ENCODE measurements at places on chromosomes 7 and 10.

DNA sequence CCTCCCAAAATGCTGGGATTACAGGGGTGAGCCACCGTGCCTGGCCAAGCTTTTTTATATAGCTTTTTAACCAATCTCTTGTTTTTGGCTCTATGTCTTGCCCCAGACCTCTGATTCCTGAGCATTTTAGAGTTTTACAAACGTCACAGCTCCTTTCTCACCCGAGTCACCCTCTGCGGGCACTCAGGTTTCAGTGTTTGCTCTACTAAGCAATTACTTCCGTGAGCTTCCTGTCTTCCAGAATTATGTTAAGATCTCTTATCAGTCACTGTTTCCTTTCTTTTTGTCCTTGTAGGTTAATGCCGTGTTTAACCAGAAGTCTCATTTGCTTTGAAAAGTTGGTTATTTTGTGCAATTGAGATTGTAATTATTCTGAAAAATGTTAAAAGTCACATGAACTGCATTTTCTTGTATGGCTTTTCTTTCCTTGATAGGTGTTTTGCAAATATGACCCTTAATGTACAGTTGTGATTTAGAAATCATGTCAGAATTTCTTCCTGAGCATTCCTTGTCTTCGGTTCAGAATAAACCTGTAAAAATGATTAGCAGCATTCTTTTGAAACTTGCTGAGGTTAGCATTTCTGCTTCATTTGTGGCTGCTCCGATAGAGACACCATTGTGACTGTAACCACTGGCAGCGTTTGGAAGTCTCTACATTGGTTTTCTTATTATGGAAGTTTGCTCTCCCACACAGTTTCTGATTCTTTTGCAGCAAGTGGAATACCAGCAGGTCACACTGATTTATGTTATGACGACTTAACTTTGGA lies 4.5 kb upstream of the HKDC1 start:
- no peak for DNase-seq

GRCh38 chr10:36380538-36380937 lies 738.4 kb upstream of the FZD8 start:
- DNase-seq: no peak

GRCh38 chr10:99917963-99918825 lies 91.6 kb downstream of the DNMBP start:
- no peak for DNase-seq

DNA sequence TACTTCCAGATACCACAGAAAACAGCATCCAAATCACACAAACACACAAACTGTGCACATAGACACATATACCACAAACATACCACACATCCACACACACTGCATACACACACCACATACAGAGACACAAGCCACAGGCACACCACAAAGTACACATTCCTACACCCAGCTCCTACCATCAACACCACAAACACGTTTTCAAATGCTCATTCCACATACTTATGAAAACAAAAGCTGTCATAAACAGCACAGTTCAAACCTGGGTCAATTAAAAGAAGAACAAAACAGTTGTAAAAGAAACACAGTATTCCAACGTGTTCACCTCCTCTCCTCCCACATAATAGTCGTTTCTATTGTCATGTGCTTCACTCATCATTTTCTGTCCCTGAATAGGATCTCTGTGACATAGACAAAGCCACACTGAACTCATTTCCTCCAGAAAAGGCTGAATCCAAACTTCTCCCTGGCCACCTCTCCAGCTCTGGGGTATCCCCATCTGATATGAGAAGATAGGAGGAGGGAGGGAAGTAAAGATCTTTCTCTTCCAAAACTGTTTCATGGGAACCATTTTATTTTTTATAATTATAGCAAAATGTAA lies 89.2 kb downstream of the CXCL12 start:
- peak; percentile 57 for DNase-seq

- DNase-seq: no peak
Observed at GRCh38 chr10:129038522-129038921, 428.5 kb upstream of the MGMT start.

DNA sequence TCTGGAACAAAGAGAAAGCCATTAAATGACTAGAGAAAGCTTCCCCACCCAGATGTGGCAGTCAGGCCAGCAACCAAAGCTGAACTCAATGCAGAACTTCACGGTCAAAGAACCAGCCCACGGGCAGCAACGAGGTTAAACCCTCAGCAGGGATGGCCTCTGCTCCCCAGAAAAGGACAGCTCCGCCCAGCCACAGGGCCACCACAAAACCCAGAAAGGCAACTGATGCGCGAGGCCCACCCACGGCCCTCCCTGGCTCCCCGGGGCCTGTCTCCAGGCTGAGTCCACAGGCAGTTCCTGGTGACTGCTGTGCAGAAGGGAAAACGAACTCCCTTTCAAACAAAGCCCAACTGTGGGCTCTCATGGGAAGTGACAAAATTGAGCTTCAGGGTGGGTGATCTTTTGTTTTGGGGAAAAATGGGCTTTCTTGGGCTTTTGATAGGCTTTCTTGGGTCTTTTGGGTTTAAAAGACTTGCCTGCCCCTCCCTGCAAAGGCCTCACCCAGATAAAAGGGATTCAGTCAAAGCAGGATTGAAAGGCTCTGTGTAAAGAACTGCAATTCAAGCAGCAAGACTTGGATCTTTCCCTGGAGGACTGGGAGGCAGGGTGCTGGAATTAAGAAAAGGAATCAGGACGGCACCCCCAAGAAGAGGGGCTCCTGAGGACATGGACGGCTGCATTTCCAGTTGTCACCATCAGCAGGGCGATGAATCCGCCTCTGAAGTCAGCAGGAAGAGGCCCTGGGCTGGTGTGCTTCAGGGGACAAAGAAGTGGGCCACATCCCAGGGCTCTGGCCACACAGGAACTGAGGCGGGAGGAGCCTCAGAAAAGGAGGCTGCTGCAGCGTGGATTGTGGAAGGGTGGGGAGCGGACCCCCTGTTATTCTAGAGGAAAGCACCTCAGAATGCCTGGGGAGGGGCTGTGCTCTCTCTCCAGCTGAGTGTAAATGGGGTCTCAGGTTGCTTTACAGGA lies 209.9 kb downstream of the USP6NL start:
- no peak for DNase-seq

DNA sequence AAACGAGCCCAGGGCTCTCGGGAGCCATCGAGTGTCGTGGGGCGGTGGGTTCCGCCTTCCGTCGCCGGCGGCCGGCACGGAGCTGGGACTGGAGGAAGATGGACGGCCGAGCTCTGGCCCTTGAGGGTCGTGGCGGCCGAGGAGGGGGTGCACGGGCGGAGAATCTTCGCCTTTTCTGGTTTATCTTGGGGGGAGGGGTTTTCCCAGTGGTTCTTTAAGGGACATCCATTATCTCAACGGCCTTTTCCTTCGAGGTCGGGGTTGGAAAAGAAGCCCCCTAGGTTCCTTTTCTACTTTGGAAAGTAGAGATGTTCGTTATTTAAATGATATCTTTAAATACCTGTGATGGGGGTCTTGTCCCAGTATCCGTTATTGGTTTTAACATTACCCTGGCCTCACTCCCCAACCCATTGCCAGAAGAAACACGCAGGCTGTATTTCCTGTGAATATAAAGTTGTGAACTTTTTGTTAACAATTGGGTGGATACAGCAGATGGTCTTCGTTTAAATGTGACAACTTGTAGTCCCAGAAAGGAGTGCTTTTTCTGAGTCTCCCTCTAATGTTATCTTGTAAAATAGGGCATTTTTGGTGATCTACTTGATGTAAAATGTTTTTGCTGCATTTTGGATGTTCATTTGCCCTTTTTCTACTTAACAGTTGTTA lies 765 bp downstream of the CCAR1 start:
- DNase-seq: peak; percentile 10

GRCh38 chr7:45078125-45078681 lies 10.6 kb downstream of the NACAD start:
- no peak for DNase-seq

- no peak for DNase-seq
Observed at GRCh38 chr7:85126383-85126782, 60.5 kb downstream of the SEMA3D start.

DNA sequence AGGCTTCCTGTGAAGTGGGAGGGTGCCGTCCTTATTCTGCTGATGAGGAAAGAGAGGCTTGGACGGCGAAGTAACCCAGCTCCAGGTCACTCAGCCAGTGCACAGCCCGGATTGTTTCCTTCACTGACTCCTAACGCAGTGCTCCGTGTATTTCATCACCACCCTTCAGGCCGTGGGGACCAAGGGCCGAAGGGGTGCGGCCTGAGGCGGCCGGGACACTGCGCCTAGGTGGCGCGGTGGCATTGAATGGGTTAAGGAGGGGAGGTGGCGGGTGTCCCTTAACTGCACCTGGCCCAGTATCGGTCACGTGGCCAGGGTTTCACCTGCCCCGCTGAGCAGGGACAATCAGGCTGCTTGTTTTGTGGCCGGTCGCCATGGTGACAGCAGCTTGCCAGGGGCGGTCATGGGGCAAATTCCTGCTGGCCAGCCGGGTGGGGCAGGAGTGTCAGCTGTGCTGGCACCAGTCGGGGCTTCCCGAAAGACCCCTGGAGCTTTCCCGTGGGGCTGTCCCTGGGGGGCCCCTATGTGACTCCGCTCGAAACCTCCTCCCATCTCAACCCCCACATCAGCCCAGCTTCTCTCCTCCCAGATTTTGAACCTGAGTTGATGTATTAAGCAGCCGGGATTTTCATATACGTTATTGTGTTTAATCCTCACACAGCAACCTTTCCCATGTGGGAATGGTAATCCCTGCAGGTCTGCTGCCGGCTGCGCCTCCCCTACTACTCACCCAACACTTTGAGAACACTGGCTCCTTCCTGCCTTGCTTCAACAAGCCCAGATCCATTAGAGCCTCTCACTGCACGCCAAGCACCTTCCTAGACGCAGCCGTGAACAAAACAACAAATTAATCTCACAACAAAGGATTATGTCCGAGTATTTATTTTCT lies 4.4 kb upstream of the ABHD11 start:
- no peak for DNase-seq

DNA sequence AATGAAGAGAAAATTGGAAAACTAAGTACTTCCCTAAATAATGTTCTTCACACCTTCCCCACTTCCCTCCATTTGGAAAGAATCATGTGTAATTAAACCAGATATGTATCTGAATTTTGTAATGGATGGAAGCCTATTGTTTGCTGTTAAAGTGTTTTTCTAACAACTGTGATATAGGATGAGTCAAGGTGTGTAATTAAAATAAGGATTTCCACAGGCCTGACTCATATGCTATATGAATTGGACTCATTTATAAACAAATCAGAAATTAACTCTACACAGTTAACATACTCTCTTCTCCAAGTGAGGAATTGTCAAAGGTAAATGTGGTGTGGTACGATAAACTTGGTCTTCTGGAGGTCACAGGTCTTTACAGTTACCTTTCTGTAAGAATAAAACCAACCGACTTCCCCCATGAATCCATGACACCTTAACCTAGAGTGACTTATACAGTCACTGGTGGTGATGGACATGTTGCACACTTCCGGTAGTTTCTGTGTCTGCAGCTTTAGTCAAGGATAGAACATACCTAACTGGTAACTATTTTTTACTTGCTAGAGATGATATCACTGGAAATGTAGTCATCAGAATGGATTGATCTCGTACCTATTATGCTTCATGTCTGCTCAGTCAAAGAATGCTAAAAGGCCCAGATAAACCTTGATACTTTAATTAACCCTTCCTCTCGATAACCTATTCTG lies 12.8 kb downstream of the PNLIPRP3 start:
- DNase-seq: no peak

GRCh38 chr7:48077423-48077822 lies 11.6 kb upstream of the UPP1 start:
- no peak for DNase-seq

DNA sequence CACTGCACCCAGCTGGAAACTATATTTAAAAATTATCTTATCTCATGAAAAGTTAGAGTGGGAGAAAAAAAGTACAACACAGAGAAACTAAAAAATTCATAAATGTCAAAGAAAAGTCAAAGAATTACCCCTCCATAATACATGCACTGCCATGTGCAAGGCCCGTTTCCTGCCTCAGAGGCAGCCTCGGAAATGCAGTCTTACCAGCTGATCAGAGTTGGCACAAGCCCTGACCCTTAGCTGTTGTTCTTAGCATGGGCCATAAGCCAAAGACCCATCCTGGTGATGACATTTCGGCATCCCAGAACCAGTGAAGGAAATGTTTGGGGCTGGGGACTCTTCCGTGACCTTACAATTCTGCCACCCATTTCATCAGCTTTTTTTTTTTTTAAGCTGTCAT lies 21.6 kb downstream of the RBM48 start:
- no peak for DNase-seq

DNA sequence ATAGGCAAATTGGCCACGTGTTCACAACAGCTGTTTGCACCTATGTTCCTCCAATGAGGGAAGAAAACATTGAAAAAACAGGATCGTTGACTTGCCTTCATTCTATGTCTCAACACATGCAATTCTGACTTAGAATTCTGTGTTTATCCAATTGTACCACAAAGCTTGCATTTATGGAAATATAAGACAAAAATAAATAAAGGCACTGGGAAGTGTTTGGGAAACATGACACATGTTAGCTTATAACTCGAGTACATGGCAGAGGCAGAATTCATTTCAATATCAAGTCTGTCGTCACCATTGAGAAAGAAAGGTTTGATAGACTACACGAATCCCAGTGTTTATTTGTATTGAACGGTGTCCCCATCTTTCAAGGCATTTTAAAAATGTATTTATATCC lies 291.2 kb downstream of the AHR start:
- DNase-seq: no peak

- DNase-seq: no peak
Observed at GRCh38 chr10:72692744-72692993, 726 bp downstream of the MCU start.

GRCh38 chr7:113283861-113284260 lies 165.5 kb upstream of the SMIM30 start:
- no peak for DNase-seq

GRCh38 chr10:48944171-48944570 lies 4.5 kb upstream of the LRRC18 start:
- no peak for DNase-seq

DNA sequence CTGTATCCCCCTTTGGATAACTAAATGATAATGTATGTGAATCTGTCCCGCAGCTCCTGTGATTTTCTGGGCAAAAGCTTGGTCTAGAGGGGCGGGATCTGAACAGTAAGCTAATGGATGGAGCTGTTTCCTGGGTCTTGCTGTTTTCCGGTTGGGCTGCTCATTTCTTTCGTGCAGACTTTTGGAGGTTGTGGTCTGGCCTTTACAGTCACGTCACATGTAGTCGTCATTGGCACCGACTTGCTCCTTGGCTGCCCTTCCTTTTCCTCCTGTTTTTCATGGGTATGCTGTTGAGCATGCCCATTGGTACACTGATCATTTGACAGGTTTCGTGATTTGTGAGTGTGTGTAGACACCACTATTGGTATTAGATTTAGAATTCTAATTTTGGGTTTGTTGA lies 2.0 kb downstream of the FBH1 start:
- DNase-seq: no peak

GRCh38 chr7:19145434-19146115 lies 354 bp upstream of the FERD3L start:
- no peak for DNase-seq
